ENCODE measurements at places on chromosomes 1 and 21.

DNA sequence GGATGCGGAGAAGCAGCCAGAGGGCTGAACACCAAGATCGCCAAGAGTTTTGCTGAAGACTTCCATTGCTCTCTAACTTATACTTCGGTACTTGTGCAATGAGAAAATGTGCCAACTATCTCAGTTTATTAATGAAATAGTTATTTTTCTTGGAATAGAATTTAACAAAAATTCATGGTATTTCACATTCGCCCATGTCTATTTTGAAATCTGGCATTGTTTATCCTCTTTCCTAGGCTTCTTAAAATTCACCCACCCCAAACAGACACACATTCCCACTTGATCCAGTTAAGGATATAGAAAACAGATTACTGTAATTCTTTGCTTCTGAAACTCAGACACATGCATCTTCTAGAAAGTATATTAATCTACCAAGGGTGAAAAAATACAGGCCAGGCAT, 56.3 kb upstream of the ADAMTS5 start:
- DNase-seq, result no peak

- no peak for DNase-seq
Measured at GRCh38 chr21:19608101-19608621, 1204.6 kb upstream of the TMPRSS15 start.

DNA sequence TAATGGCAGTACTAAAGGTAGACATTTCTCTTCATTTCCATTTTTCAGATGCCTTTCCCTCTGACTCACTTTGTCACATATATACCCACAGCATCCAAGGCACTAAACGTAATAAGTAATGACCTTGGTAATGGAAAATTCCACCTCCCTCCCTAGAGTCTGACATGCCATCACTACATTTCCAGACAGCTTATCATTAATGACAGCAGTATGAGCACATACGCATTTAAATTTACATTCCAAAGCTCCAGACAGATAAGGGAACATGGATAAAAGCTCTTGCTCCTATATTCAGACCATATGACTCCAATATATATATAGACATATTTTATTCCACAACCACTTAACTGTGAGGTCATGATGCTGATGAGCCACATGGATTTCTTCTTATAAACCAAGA, 191.7 kb upstream of the GORAB start:
- no peak for DNase-seq

DNA sequence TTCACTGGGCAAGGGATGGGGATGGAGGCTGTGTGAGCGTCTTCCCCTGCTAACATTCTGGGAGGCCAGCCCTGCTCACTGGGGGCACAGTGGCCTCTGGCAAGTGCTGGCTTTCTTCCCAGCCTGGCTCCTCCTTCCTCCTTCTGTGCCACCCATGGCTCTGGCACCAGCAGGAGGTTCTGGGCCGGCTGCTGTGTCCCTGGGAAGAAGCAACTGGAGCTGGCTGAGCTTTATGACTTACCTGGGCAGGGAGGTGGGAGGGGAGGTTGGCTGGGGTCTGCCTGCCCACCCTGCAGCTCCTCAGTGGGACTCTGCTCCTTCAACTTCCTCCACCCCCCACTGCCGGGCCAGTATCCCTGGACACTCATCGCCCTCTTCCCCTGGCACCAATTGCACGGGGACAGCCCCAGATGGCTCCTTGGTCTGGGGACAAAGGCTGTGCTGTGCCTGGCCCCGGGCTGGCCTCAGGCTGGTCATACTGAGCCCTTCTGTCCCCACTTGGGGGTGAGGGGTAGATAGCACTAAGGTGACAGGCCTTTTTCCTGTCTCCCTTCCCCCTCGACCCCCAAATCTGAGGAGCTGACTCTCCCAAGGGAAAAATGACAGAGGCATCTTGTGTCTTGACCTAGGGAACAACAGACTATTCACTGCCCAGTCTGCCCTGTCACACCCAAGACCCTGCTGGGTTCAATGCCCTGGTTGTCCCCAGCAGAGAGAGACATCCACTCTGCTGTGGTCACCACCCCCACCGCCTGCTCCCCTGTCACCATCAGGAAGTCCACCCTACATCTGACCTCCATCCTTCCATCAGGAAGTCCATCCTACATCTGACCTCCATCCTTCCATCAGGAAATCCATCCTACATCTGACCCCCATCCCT, 14.4 kb downstream of the CDK18 start:
- DNase-seq, result no peak

DNA sequence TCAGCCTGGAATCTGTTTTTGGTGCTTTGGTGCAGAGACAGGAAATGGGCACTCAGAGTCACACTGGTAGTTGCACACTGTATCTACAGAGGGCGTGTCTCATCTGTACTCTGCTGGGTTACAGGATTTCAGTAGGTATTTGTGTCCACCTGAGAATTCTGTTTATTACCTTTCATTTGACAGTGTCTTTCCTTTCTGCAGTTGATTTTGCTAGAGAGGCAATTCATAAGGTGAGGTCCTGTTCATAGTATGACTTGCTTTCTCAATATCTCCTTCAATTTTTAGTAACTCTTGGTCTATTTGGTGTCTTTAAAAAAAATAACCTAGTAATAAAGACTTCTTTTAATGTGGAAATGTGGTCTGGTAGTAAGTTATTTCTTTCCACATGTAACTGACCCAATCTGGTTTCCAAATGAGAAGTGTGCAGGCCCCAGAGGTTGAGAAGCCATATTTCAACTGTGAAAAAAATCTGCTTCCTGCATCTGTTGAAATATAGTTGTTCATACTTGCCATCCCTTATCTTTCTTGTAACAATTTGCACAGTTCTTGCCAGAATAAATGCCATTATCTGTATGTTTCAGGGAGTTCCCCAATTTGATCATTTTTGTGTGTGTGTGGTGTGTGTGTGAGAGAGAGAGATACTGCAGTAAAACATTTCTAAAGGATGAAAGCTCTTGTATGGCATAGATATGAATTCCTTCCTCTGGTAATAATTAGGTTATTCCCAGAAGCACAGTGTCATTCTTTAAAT, 78.4 kb upstream of the DNAJC6 start:
- no peak for DNase-seq

GRCh38 chr1:98044071-98044697, 123.3 kb upstream of the DPYD start:
- DNase-seq, result no peak

GRCh38 chr1:114336360-114336759, 174.6 kb downstream of the TRIM33 start:
- DNase-seq, result no peak

- DNase-seq, result no peak
Measured at GRCh38 chr1:43849670-43850069, 83.9 kb upstream of the ARTN start.

DNA sequence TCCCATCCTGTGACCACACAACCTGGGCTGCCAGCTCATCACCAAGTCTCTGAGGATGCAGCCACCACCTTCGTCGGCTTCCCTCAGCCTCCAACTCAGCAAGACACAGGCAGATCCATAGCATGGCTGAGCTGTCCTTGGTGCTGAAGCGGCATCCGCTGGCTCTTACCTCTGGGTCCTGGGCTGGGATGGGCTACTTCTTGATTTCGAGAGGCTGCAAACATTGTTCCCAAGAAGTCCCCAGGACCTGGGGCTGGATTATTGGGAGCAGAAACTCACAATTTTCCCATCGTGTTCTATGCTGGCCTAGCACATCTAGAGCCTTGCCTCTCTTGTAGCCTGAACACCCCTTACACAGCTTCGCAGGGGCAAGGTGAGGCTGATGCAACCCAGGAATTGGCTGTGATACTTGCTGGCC, 24.9 kb upstream of the C1QA start:
- DNase-seq, result no peak

GRCh38 chr21:45845063-45845769, 136.4 kb upstream of the COL6A1 start:
- DNase-seq, result no peak

DNA sequence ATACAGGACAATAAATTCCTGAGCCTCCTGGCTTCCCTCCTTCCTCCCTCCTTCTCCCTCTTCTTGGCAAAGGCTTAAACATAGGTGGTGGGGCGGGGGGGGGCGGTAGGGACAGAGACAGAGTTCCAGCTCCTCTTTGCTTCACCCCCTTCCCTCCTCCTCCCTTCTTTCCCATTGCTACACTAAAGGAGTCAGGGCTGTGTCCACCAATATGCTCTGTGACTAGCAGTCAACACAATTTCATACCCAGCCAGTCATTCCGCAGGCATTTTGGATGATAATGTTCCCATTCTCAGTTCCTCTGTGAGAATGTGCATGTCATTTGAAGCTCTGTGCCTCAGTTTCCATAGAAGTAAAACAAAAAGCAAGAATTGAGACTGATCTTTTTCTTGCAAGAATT, 1.7 kb downstream of the LMOD1 start:
- DNase-seq, result no peak

GRCh38 chr1:157437296-157437695, 115.0 kb downstream of the FCRL5 start:
- DNase-seq, result no peak

- DNase-seq, result no peak
Measured at GRCh38 chr1:238653693-238654321, 732.6 kb upstream of the CHRM3 start.

DNA sequence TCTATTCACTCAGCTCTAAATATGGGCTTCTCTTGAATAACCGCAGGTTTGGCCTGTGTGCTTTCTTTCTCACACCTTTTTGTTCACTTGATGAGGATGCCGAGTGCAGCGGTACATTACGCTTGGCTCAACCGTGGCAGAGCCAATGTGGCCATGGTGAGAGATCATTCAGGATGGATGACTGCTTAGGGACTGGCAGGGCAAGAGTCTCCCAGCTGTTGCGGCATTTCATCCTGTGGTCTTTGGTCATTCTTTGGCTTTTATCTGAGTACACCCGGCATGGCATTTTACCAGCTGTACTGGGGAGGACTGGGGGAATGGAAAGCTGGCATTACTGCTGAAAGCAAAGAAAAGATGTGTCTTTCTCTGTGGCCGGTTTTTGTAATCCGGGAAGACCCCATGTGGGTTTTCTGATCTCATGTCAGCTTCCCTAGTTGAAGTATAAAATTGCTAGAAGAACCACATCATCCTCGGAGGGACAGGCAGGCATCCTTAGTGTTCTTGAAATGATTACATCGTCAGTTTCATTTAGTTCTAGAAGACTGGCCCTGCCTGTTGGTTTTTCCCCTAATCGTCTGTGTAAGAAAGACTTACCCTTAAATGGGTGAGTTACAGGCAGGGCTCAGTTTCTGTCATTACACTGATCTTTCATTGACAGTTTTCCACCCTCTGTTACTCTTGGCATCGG, 15.1 kb downstream of the PCP4 start:
- DNase-seq, result no peak

- DNase-seq, result no peak
Measured at GRCh38 chr1:45116340-45116739, 90.1 kb downstream of the ZSWIM5 start.

- DNase-seq, result no peak
Measured at GRCh38 chr1:212127221-212127620, 91.7 kb downstream of the DTL start.

GRCh38 chr1:8201331-8201861, 116.5 kb upstream of the SLC45A1 start:
- no peak for DNase-seq

DNA sequence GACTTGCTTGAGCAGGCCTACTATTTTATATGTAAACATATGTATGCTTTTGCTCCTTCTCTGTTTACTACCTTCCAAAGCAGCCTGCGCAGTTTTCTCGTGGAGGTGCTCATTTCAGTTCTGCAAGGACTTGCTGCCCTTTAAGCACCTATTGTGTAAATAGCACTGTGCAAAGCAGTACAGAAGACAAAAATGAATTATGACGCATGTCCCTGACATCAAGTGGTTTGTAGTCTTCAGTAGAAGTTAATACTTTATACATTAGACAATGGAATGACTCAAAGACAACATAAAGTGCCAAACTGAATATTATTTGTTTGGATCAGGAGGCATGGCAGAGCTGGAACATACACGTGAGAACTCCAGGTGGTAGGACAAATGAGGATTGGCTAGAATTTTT, 611.7 kb downstream of the LMO4 start:
- DNase-seq, result no peak

Data from stimulated activated CD8-positive, alpha-beta memory T cell treated with anti-CD3 and anti-CD28 coated beads, Interleukin-4, amount 100 ng/mL, for 1 hour (primary cell).